Tibial nerve (tissue), 4 donors: ENCODE measurements at places on chromosomes 2 and 18. TPM values are rescaled to one million over a fixed set of nuclear protein-coding genes. Genes with fewer than 3 reads are reported as not detected.

The ALPI gene
- total RNA-seq, result not detected

DNA sequence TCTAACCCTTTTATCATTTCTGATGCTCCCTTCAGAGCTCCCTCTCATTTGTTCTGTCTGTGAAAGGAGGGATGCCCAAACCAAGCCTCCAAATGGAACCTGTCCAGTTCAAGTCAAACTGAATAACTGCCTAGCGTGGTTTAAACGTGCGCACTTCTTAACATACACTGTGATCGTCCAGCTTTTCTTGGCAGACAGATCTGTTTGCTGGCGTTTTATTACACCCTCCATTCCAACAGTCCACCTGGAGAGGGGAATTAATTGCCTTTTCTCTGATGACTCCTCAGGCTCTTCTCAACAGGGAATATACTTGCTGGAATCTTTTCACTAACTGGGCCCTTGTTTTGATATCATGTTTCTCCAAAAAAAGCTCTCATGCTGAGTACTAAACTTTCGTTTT is 379.2 kb upstream of the POU3F3 start:
- no peak for DNase-seq

The SOX11 gene
- not detected for total RNA-seq

The GCG gene
- total RNA-seq, result not detected

- no peak for DNase-seq
Measured at GRCh38 chr18:1002653-1003178, 98.0 kb downstream of the ADCYAP1 start.

DNA sequence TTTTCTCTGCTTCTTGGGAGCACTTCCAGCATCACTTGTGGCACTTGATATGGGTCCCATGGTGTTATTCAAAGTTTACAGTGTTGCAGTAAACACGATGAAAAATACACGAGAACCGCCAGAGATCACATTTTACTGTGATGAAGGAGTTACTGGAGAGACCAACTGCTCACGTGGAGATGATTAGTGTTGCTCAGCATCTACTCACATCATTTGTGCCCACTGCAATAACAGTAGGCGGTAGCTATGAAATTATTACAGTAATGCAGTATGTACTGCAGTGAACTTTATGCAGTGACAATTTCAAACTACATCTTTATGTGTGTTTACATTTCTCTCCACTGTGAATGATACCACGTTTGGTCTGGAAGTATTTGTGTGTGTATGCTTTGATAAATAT is 93.5 kb downstream of the SLC4A3 start:
- no peak for DNase-seq

The ERBB4 gene
- total RNA-seq, result 2.8 TPM

GRCh38 chr18:32884543-32884942 is 111.7 kb upstream of the KLHL14 start:
- DNase-seq, result no peak

The FRZB gene
- total RNA-seq, result 3.0 TPM

The ITPRIPL1 gene
- 2.0 TPM for total RNA-seq

DNA sequence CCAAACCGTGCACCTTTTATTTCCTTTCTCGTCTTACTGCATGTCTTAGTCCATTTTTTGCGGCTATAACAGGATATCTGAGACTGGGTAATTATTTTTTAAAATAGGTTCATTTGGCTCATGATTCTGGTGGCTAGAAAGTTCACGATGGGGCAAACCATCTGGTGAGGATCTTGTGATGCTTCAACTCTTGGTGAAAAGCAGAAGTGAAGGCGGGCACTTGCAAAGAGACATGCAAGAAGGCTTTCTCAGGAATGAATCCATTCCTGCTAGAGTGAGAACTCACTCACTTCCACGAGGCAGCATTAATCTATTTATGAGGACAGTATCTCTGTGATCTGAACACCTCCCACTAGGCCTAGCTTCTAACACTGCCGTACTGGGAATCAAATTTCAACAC is 327.1 kb upstream of the RBMS1 start:
- no peak for DNase-seq

DNA sequence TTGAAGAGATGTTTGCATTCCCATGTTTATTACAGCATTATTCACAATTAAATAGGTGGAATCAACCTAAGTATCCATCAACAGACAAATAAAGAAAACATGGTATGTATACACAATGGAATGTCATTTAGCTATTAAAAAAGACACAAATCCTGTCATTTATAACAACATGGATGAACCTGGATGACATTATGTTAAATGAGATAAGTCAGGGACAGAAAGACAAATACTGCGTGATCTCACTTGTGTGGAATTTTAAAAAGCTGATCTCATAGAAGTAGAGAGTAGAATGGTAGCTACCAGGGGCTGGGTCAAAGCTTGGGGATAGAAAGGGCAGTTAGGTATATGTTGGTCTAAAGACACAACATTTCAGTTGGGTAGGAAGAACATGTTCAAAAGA is 376.3 kb downstream of the EPHA4 start:
- no peak for DNase-seq

- no peak for DNase-seq
Measured at GRCh38 chr2:158004126-158004764, 97.4 kb upstream of the UPP2 start.

- DNase-seq, result peak; percentile 86
Measured at GRCh38 chr2:160324161-160324800, 124.2 kb upstream of the ITGB6 start.

DNA sequence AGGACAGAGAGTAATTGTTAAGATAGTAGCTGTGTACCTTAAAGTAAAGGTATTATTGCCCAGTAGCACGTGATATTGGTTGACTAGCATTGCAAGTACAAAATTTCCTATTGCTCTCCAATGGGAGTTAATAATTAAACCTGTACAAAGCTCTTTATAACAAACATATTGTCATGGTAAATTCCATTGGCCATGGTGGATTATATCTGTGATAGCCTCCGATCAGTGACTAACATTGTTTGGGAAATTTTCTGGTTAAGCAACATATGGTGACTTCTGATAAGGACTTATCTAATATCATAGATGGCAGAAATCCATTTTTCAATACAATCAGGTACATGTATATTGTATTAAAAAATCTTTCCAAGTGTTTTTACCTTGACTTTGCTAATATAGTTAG is 360.8 kb downstream of the DCC start:
- DNase-seq, result no peak

- DNase-seq, result no peak
Measured at GRCh38 chr18:27899893-27900292, 277.0 kb downstream of the CDH2 start.

DNA sequence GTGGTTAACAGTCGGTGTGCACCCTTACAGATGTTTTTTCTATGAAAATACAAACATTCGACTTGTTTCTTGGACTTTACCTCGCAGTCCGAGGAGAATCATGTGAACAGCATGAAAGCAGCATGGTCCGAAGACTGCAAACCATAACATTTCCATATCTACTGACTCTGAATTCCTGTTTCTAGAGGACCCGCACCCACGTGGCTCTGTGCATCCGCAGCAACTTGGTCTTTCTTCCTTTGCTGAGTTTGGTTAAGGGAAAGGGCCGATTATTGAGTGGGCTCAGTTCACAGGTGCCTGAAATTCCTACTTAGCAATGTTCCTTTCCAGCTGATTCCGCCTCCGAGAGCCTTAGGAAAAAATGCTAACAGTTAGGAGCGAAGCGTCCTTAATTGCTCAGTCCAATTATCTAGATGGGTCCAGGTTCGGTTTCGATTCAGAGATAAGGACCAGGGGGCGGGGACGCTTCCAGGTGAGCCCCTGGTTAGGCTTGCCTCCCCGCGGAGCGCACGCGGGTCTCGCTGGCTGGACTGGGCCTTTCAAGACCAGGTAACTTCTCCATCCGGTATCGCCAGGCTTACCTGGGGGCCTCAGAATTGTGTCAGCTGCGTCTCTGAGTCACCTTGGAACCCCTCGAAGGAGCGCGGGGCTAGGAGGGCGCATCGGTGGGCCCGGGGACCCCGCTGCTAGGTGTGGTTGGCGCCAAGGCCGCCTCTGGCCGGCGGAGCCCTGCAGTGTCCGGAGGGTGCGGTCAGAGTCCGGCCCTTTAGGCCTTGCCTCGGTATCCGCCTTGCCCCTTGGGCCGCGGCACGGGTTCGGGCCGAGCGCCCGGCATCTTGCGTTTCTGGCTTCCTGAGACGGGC is 1.1 kb upstream of the B3GNT2 start:
- DNase-seq, result no peak

- DNase-seq, result no peak
Measured at GRCh38 chr2:138536740-138537139, 35.2 kb downstream of the SPOPL start.
